ENCODE measurements at places on chromosomes 1 and 21.

- no peak for DNase-seq
Observed at GRCh38 chr21:39612233-39613040, at the start of gene B3GALT5. B3GALT5 (plus strand) TSS chr21:39612940; CDS start chr21:39660560, 47,620 bp downstream.

- no peak for DNase-seq
Observed at GRCh38 chr1:186930238-186930637, 101.5 kb downstream of the PLA2G4A start.

- DNase-seq: no peak
Observed at GRCh38 chr1:100780814-100781213, 61.3 kb downstream of the VCAM1 start.

DNA sequence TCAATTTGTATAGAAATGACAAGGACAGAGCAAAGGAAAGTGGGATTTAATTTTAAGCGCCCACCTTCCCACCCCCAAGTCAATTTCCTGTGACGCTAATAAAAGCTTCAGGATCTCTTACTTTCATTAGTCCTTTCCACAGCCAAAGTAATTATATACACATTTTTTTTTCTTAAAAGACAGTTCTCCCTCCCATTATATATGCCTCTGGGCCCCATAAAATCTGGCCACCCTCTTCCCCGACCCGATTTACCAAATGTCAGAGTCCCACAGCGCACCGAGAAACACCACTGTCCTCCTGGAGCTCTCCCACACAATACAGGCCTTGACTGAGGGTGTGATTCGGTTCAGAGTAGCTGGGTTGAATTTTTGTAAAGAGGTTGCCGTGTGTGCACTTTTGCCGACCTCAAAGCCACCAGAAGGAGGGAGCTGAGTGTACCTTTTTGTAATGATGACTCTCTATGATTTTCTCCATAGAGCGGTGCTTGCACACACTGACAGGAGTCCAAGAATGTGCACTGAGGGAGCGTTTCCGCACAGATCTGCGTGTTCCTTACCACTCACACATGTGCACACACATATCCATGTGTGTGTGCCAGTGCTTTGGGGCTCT is 26.2 kb upstream of the IL10 start:
- no peak for DNase-seq

DNA sequence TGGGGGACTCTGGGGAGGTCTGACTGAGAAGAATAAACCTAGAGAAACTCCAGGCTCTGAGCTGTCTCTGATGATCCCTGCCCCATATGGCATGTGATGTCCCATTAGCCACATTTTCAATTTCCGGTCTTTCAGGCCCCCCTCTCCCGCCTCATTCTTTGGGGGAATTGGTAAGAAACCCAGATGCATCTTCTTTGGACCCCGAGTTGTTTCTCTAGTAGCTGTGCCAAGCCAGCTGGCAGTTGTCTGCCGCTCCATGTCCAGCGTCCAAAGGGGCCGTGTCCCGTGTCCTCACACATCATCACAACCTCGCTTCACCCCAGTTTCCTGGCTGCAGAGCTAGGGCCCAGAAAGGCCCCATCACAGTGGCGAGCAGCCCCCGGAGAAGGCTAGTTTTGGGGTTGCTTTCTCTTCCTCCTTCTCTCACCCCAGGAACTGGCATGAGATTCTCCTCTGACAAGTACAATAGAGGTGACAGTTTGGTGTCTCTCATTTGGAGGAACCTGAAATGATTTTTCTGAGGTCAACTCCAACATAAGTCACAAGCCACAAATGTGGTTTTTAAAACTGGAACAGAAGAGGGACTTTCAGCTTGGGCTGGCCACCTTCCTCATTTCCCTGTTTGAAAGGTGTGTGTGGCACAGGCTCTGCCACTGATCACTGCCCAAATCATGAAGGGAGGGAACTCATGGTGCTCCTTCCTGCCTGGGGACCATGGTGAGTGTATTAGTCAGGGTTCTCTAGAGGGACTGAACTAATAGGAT is 6.4 kb upstream of the GPR157 start:
- no peak for DNase-seq

GRCh38 chr1:93617670-93618499 is 63.8 kb downstream of the BCAR3 start:
- no peak for DNase-seq

DNA sequence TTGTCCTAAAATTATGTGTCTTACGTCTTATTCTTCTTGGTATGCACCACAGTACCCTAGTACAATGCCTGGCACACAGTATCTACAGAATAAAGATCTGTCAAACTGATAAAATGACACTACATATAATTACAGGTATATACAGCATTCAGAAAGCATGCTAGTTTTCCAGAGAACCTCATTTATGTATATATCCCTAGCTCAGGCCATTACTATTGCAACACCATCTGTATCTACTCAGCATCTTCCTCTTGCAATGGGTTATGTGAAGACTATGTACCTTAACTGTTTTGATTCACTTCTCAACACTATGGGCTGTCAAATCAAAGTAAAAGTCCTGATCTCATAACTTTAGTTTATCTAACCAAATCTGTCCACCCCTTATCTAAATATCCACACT is 58.5 kb upstream of the GUCA2A start:
- DNase-seq: no peak

DNA sequence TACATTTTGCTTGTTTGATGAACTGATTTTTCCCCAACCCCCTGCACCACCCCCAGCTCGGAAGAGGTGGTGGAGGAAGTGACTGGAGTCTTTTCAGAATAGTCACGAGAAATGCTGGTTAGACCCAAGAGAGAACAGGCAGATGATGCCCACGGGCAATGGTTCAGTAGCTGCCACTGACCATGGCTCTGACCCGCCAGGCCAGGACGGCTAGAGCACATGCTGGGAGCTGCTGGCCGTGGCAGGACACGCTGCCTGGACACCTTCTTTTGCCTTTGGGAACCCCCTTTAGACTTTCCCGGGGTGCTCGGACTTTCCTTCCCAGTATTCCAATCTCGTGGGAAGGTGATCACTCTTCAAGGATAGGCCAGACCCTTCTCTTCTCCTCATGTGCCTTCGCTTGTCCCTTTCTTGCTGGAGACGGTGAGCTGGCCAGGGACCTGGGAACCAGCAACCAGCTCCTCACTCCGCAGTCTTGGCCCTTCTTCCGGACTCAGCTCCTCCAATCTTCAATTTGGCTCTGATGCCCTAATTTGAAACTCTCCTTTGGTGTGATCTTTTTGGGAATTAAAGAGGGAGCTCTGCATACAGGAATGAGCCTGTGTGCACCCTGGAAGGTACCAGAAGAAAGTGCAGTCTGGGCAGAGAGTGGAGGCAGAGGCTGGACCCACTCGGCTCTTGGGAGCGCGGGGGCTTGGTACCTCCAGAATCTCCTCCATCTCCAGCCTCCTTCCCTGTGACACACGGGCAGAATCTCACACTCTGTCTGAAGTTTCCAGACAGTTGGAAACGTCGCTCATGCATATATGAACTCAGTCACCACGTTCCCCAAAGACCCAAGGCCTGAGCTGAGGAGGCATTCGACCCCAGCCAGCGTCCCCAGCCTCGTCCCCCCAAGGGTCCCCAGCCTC is 4.0 kb upstream of the PDE9A start:
- DNase-seq: no peak

GRCh38 chr1:164440232-164440631 is 118.8 kb upstream of the PBX1 start:
- DNase-seq: no peak

DNA sequence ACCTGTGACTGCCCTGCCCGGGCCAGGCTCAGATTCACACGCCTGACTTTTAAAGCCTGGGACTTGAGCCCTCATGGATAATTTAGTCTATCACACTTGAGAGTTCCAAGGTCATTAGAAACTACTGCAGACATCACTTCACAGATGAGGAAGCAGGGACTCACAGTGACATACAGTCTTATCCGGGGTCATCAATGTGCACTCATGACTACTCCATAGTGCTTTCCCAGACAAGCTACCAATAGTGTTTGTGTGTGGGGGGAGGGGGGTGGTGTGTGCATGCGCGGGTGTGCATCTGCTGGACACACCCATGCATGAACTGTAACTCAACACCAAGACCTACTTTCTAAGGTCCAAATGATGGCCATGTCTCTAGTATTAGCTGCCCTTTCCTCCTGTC is 16.1 kb upstream of the SLC5A9 start:
- no peak for DNase-seq

GRCh38 chr21:45363921-45364467 is 41.0 kb upstream of the COL18A1 start:
- DNase-seq: no peak

- no peak for DNase-seq
Observed at GRCh38 chr1:176558561-176558960, 95.6 kb downstream of the PAPPA2 start.

GRCh38 chr1:7043719-7044535 is 258.7 kb downstream of the CAMTA1 start:
- DNase-seq: no peak

DNA sequence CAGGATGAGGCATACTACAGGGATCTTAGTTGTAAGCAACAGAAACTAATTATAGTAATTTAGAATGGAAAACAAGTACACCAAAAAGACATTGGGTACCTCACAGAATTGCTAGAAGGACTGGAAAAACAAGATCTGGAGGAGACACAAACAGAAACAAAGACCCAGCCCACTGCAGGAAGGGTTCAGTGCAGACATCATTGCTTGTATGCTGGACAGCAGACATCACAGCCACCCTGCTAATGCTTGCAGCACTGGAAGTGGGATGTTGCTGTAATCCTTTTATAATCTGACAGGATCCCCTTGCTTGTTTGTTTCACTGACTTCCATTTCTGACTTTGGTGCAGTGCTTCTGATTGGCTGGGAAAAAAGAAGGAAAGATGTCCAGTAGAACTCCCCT is 111.4 kb upstream of the ZNF678 start:
- no peak for DNase-seq

- DNase-seq: no peak
Observed at GRCh38 chr1:203649551-203649998, 22.9 kb downstream of the ATP2B4 start.

DNA sequence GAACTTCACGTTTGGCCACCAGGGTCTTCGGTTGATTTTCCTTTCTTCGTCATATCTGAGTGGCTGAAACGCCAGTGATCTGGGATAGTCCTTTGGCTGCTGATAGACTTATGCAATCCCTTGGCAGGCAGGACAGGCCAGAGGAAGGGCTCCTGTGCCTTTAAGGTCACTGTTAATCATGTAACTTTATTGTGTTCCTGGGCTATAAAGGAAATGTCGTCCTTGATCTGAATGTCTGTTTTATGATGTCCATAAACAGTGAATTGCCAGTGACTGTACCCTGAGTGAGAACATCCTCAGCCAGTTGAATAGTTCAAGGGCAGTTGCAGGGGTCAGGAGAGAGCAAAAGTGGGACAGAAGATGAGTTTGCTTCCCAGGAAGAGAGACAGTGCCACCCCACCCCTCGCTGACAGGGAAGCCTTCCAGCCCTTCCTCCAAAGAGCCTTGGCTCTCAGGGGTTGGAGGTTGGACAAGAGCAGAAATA is 68.0 kb downstream of the PDE9A start:
- no peak for DNase-seq

- DNase-seq: no peak
Observed at GRCh38 chr1:151156515-151156819, at the start of gene TNFAIP8L2. TNFAIP8L2 (plus strand) TSS chr1:151156649; CDS start chr1:151158698, 2,049 bp downstream.

GRCh38 chr21:46325073-46325912 is 1.3 kb downstream of the PCNT start:
- DNase-seq: no peak

- no peak for DNase-seq
Observed at GRCh38 chr21:46150491-46151121, 4.8 kb downstream of the FTCD start.

GRCh38 chr1:245878585-245878984 is 628.5 kb downstream of the SMYD3 start:
- no peak for DNase-seq

GRCh38 chr1:55262822-55263221 is 47.7 kb upstream of the USP24 start:
- DNase-seq: no peak

- DNase-seq: no peak
Observed at GRCh38 chr1:11395616-11396015, 83.3 kb upstream of the DISP3 start.

DNA sequence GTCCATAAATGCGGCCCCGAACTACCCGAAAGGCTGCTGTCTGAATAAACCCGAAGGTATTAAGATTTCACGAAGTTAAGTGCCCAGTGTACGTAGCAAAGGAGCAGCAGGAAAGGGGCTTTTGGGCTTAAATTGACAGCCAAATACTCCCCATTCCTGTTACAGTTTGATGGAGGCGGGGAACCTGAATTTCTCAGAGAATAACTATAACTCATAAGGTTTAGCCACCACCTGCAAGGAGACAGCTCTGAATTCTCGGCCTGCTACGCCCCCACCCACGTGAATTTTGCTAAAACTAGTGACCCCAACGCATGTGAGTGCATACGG is 5.2 kb downstream of the GFI1 start:
- no peak for DNase-seq

DNA sequence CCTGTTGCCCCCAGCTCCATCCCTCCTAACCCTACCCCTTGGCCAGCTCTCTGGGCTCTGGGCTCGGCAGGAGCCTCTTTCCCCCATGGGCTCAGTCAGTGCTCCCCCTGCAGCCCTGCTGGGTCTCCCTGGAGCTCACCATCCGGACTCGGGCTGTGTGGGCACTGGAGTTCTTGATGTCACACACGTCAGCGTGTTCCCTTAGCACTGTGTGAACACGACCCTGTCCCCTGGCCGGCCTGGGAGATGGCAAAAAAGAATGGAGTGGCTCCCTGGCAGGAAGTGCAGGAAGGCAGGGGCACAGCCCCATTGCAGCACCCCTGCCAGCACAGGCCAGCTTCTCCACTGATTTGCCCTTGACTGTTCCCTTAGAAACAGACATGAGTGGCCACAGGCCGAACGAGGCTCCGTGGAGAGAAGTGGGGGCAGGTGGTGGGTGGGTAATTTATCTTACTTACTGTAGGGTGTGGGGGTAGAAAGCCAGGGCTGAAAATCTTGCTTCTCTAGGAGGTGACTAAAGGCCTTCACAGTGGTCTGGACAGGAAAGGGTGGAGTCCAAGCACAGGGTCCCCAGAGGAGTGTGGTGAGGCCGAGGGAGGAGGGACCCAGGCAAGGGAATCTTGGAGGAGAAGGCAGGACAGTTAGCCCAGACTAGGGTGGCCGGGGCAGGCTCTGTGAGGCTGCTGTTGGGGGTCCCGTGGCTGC is 381.7 kb upstream of the VAMP3 start:
- DNase-seq: no peak

DNA sequence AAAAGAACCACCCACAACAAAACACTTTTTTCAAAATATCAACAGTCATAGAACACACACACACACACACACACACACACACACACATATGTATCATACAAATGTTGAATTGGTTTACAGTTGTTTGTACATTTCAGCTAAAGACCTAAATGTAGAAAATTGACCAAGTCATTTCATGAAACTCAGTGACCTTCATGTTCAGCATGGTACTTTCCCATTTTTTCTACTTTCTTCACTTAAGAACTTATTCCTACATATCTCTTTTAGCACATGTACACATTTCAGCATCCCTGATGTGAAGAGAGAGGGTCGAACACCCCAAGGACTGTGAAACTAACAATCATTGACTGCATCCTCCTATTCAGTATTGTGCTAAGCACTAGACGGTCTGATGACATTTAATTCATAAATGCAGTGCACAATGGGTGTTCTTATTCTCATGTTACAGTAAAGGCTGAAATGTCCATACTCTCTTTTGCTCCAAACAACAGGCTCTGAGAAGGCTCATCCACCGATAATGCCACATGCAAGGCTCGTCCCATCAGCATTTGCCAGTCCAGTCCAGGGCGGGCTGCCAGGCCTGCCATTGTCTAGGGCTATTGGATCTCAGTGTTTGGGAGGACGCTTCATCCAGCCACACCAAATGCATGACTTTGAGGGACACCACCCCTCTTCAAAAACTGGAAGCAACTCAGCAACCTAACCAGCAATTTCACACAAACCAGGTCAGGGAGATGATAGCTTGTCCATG is 150.1 kb upstream of the RUNX1 start:
- no peak for DNase-seq
